Esophagus mucosa (tissue), 1 donor: ENCODE measurements at places on chromosomes 2 and 18.

GRCh38 chr18:68435581-68435980 lies 279.3 kb downstream of the TMX3 start:
- no peak for ATAC-seq

DNA sequence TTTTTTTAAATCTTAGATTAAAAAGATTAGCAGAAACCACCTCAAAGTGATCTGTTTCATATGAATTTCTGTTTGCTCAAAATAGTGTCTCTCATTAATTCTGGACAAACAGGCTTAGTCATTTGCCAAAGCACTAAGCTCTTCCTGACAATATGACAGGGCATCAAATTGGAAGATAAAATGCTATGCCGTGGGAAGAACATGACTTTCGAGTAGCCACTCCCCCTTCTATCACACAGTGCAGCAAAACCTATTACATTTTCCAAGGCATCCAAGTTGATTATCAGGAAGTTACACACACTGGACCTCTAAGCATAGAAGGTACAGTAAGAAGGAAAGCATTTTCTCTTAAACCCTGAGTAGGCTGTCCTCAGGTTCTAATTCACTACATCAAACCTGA lies 89.5 kb downstream of the STK39 start:
- ATAC-seq = peak; percentile 86

GRCh38 chr2:141767691-141768090 lies 363.1 kb downstream of the LRP1B start:
- no peak for ATAC-seq

- ATAC-seq = peak; percentile 70
Observed at GRCh38 chr18:23377669-23378301, 75.3 kb upstream of the RIOK3 start.

DNA sequence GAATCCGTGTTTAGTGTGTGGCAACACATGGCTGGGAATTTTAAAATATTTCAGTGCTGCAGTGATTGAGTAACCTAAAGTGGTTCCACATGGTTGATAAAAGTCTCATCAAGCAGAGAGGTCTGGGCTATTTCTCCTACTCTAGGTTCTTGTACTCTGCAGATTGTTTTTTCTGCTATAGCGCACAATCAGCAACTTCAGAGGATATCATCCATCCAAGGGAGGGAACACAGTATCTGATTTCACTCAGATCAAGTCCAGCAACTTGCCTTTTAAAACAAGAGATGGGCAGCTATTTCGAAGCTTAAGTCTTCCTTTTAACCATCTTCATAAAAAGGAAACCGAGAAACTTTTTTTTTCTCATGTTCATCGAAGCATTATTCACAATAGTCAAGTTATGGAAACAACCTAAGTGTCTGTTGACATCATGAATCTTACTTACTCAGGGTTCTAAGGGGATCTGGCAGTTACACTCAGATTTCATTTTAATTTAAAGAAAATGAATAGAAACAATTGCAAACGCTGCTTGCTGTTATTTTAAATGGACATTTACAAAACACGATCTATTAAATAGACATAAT lies 172.7 kb upstream of the TRIB2 start:
- no peak for ATAC-seq
